CD4-positive, alpha-beta T cell treated with Interleukin-4 for 1 hour (primary cell): ENCODE measurements at places on chromosomes 3 and 15.

GRCh38 chr3:127089486-127090145, 103.3 kb upstream of the PRR23E start:
- DNase-seq = no peak

GRCh38 chr3:67678665-67679064, 24.3 kb upstream of the SUCLG2 start:
- DNase-seq = no peak

DNA sequence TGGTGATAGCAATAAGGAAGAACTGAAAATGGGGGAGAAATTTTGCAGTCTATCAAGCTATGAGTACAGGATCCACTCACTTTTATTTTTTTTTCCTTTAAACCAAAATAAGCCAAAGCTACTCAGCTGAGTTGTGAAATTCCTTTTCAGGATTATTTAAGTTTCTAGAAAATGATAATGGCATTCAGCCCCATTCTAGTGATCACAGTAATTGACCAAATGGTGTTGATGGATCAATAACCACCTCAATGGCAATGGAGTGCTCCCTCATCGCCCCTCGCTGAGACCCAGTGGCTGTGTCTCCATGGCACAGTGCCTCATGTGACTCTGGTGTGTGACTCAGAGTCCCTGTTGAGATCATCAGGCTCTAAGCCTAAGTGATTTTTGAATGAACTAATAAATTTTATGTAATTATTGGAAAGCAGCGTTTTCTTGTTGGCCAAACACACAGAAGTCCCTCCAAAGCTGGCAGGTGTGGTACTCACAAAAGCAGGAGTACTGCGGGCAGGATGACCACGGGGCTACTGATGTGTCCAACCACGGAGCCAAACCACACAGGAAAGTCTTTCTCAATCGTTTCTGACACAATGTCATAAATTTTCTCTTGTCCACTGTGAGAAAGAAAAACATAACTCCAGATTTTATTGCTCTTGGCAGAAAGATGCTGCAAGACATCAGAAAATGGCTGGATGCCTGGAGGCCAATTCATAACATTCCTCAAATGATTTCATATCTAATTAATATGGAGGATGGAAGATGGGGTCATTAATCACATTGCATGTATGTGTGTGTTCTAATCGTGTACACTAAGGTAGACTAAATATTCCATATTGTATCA, 14.4 kb upstream of the STARD5 start:
- DNase-seq = no peak

DNA sequence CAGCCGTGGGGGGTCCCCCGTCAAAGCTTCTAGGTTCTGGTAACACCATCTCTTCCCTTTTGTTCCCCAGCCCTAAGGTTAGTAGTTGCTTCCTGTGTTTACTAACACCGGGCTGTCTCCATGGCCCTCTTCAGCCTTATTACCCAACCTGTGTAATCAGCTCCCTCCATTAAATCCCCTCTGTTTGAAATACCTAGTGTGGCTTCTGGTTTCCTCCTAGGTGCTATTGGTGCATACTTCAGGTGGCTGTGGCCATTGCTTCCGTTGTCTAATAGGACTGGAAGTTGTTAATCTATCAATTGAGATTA, 35.3 kb downstream of the MOBP start:
- DNase-seq = no peak

- DNase-seq = no peak
Observed at GRCh38 chr3:119420196-119420595, 43.2 kb downstream of the TMEM39A start.

DNA sequence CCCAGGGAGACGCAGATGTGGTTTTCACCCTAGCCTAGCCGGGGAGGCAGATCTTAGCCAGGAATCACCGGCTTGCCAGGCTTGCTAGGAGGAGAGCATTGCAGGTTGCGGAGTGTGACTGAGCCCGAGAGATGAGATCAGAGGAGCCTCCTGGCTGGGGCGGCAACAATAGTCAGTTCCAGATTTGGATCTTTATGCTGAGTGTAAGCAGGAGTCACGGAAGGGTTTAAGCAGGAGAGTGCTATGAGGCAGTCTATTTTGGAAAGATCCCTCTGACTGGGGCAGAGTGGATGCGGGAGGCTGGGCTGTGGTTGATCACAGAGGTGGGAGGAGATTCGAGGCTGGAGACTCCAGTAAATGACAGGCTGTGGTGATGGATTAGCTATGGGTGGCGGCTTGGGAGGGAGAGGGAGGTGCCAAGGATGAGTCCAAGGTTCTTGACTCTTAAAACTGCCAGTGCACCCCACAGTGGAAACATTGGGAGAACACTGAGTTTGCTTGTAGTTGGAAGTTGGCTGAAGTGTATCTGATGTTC, 10.4 kb upstream of the BAHD1 start:
- no peak for DNase-seq

GRCh38 chr3:8491271-8492144, 10.1 kb upstream of the LMCD1 start:
- DNase-seq = no peak

DNA sequence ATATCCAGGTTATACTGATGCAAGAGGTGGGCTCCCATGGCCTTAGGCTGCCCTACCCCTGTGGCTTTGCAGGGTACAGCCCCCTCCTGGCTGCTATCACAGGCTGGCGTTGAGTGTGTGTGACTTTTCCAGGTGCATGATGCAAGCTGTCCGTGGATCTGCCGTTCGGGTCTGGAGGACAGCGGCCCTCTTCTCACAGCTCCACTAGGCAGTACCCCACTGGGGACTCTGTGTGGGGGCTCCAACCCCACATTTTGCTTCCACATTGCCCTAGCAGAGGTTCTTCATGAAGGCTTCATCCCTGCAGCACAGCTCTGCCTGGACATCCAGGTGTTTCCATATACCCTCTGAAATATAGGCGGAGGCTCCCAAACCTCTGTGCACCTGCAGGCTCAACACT, 339.6 kb upstream of the ARL6 start:
- no peak for DNase-seq

- no peak for DNase-seq
Observed at GRCh38 chr3:194322678-194323211, 28.4 kb downstream of the CPN2 start.

- DNase-seq = no peak
Observed at GRCh38 chr3:21795921-21796320, 44.9 kb upstream of the ZNF385D start.
